Hematopoietic multipotent progenitor cell treated with erythropoietin and hydrocortisone succinate and interleukin-3 and kit ligand, for 4 days (in vitro differentiated cells): ENCODE measurements at places on chromosomes 2 and 18.

- no peak for DNase-seq
Observed at GRCh38 chr2:6833300-6833604, 32.5 kb downstream of the CMPK2 start.

DNA sequence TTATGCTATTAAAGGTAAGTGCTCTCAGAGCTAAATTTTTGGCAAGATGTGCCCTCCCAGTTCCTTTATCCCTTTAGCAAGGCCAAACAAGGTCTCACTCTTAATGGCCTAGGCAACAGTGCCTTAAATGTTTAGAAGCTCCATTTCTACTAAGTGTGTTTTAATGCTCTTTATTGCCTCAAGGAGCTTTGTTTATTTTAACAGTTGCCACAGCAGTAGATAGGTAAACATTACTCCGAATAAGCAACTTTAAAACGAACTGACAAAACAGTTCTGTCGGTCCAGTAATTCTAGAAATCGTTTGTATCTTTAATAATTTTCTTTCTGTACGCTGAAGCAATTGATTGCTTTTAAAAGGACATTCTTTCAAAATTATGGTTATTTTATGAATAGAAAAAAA lies 74.5 kb downstream of the PIEZO2 start:
- no peak for DNase-seq

- DNase-seq, result no peak
Observed at GRCh38 chr2:147433822-147434221, 411.0 kb upstream of the ACVR2A start.

GRCh38 chr2:82478641-82479040 lies 1980.4 kb downstream of the SUCLG1 start:
- no peak for DNase-seq

DNA sequence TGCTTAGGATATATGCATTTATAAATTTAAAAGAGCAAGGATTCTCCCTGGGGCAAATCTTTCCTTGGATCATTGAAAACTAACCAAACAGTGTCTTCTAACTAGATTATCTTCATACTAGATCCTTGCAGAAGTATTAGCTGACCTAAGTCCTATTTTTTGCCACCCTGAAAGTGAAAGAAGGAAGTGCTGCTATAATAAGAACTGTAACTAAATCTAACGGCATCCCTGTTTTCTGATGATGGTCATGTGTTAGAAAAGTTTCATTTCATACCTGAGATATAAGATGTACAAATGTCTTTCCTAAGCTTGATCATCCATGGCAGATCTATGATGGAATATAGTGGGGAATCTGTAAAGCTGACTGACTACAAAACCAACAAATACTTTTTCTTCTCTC lies 102.7 kb downstream of the MAP2 start:
- peak; percentile 45 for DNase-seq

DNA sequence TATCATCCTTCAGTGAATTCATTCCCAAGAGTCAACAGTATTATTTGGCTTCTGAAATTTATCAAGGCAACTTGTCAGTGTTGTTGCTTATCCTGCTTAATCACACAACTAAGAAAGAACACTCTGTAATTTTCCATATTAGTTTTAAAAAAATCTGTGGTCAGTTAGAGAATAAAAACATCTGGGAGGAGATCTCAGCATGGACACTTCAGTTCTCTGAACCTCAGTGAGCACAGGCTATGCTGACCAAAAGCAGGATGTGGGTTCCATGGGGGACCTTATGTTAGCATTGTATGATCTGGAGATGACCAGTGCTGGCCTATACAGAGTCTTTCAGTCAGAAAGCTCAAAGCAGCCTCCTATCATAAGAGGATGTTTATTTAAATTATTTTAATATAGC lies 79.1 kb upstream of the KLHL14 start:
- no peak for DNase-seq

- DNase-seq, result no peak
Observed at GRCh38 chr18:10860928-10861327, 288.4 kb downstream of the PIEZO2 start.

DNA sequence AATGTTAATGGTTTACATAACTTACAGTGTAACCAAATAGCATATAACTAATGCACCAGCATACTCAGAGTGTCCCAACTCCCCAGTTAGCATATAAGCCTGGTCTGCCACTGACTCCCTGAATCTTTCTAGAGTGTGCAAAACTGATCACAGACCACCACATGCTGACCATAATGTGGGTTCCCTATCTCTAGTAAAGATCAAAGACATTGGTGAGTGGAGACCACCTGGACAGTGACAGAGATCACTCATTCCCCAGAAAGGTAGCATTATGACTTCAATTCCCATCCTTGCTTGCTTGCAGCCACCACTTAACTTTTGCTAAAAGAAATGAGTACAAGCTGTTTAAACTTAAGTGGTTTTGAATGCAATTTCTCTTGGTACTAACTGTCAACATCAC lies 39.0 kb downstream of the KANSL1L start:
- no peak for DNase-seq

DNA sequence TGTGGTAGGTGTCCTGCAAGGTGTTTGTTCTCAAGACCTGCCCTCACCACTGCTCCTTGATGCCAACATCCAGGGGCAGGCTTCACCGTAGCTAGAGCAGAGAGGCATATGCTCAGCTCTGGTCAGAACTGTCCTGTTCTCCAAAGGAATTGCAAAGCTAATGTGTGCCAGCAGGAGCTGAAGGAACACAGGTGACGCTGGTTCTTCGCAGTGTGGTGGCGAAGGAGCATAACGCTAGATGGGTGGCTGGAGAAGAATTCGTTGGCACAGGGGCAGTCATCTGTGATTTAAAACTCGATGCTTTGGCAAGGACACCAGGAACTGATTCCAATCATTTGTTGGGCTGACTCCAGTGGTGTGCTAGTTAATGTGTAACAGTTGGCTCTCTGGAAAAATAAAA lies 11.4 kb upstream of the PER2 start:
- no peak for DNase-seq
